GM23338 (cell line): ENCODE measurements at places on chromosomes 6 and 20.

DNA sequence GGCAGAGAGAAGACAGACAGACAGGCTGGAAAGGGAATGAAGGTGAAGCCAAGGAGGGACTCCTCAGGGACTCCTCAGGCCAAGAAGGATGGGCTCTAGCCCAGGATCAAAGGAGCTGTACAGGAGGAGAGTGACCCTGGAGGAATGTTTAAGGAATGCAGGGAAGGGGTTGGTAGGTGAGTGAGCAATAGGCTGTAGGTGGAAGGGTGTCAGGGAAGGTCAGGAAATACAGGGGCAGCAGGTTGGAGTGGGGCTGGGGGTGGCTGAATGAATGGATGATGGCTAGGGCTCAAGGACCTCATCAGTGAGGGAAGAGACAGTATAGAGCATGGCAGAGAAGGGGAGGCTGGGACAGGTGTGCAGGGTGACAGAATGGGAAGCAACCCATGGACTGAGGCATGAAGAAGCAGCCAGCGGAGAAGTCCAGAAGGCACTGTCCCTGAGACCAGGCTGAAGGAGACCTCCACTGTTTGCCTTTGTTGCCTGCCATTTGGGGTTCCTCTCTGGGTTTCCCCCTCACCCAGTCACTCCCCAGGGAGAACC lies 13.2 kb downstream of the SYNGAP1 start:
- DNase-seq, result peak; percentile 73

DNA sequence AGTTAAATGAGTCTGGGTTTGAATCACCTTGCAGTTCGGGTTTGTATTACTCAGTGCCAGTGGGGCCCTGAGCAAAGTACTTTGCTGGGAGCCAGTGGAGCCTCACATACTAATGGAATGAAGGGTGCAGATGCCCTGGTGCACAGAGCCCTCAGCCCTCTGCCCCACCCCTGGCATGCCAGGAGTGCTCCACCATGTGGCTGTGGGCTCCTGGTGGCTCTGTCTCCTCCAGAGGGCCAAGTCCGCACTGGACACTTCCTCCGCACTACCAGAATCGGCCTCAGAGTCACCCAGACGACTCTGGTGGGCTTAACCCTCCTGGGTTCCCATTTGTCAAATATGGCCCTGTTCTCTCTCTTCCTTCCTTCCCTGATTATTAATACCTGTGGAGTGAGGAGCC lies 94.0 kb downstream of the STK35 start:
- peak; percentile 8 for DNase-seq

DNA sequence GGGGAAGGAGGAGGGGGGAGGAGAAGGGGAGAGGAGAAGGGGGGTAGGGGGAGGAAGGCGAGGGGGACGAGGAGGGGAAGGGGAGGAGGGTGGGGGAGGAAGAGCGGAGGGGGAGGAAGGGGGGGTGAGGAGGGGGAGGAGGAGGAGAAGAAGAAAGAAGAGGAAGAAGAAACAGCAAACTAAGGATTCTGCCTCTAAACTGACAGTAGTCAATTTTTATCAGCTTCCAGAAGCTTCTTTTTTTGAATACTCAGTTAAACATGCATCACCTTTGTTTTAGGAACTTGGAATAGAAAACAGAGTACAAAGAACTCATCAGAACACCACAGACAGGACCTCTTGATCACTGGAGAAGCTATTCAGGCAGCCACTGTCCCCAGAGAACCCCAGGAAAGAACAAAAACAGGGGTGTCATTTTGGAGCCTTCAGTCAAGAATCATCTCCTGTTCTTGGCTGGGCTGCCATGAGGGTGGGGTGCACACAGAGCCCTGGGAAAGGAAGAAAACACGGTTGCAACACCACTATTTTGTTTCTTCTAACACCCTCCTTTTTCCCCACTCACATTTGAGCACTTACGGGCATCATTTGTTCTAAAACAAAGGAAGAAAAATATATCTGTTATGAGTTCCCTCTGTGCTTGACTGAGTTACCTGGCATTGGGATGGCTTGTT lies 67.4 kb downstream of the TMEM170B start:
- no peak for DNase-seq

DNA sequence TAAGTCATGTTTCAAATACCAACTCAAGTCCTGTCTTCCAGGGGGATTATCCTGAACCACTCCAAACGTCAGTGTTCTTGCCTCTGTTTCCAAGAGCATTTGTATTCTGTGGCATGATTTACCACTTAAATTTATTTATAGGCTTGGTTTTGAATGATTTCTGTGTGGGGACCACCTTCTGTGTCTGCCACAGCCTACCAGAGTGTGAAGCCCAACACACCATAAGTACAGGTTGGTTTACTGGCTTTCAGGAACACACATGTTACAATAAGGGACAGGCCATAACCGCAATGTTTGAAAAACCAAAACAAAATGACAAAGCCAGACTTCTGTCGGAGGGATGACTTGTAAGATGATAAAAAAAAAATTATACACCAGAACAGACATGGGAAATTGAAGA lies 56.5 kb upstream of the MAP3K7 start:
- no peak for DNase-seq

DNA sequence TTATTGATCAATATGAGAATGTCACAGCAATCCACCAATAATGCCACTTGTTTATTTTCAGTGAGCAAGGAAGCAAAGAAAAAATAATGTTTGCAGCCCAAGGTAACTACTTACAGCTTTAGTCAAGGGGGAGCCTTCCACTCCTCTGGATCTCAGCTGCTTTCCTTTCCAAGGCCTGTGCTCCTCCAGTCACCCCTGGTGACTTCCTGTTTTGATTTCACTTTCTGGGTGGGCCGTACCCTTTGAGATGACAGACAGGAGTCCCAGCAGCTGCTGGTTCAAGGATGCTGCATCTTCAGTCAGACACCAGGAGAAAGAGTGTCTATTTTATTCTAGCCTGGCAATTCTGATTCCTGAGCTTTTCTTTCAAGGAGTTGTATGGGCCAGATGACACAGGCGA lies 5.6 kb upstream of the VNN2 start:
- peak; percentile 5 for DNase-seq
